CD4-positive, alpha-beta T cell treated with Interleukin-6 for 4 hours (primary cell): ENCODE measurements at places on chromosomes 13 and 19.

- DNase-seq: no peak
Measured at GRCh38 chr13:50543782-50544181, 299.7 kb downstream of the DLEU7 start.

DNA sequence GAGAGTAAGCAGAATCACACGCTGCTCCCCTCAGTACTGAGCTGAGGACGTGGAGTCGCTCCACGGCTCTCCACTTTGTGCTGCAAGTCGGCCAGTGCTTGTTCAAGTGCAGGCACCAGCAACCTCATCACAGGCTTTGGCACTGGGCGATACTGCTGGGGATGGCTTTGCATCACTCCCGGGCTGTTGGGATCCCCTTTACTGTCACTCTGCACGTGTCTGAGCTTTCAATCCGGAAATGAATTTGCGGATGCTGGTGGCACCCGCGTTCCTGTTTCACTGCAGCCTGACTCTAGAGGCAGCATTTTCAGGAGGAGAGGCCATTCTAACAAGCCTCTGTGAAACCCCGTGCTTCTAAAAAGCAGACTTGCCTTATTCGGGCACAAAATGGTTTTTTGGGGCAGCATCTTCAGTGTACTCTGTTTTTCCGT is 19.1 kb downstream of the SMARCA4 start:
- peak; percentile 33 for DNase-seq

- DNase-seq: no peak
Measured at GRCh38 chr13:76636829-76637228, 249.4 kb downstream of the KCTD12 start.

DNA sequence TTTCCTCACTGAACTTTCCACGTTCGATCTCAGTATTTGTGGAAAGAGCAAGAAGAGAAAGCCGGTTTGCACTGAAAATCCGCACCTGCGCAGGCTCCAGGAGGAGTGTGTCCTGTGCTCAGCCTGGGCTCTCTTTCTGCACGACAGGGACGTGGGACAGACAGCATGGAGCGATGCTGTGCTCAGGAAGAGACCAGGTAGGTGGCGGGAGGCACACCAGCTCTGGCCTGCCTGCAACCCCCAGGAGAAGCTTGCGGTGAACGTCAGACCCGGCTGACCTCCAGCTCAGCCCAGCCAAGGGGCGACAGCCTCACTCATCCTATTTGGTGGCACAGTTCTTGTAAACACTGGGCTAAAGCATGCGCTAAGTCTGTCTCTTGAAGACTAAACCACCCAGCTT is 35.9 kb downstream of the NAXD start:
- no peak for DNase-seq

DNA sequence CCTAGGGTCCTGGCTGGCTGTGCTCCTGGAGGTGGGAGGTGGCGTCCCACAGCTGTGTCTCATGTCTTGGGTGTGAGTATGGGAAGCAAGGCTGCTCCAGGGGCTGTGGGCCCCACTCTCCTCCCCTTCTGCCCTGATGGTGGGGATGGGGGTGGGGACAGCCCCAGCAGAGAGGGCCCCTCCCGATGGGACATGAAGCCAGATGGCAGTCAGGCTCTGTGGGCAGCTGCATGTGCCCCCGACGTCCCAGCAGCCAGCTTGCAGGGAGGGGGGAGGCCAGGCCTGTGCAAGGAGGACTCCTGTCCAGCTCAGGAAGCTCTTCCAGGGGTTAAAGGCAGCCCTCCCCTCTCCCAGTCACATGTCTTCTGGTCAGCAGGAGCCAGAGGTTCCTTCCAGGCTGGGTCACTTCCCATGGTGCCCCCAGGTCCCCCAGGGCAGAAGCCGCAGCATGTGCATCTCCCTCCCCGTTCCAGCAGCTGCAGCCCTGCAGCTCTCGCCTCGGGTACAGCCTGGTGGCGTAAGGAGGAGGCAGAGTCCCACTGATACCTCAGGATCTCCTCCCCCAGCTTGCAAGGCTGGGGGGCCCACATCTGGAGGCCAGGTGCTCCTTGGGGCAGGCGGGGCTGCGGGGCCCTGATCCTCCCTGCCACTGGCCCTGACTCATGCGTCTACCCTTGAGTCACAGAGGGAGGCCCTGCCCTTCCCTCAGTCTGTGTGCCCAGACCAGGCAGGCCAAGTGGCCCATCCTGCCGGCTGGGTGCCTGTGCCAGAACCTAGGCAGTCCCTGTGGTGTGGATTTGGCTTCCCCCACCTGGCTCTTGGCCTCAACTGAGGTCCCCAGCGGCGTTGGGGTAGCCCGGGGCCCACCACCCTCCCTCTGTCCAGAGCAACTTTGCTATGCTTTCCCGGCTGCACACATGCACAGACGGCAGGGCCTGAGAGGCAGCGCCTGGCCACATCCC is 13.0 kb downstream of the YIPF2 start:
- no peak for DNase-seq

DNA sequence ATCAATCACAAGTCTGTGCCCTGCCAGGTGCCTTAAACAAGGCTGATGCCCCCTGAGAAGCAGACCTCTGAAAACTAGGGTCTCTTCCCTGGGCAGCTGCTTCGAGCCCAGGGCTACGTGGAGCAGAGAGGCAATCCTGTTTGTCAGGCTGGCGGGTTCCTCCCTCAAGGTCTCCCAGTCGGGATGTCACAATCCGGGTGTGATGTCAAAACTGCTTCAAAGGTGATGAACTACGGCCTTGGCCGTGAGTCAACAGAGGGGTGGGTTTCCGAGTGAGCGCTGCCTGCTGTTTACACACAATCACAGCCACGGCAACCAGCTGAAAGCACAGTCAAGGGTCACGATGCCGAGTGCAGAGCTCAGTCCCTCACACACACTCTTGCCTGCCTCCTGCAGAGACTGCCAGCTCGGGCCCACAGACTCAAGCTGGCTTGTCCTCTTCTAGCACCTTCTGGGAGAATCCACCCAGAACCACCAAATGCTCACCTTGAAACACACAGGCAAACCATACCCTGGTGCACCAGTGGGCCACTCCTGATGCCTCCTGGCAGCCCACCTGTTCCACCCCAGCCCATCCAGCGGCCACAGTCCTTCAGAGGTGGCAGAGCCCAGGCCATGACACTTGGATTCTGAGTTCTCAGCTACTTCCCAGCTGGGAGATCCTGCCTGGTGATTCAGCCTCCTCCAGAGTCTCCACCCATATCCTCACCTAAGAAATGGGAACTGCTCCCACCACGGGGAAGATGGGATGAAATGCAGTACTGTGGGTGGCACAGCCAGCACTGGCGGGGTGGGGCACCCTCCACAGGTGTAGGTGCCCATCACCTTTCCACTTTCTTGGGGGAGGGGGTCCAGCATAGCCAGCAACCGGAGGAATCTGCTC is 6.8 kb downstream of the ELL start:
- DNase-seq: peak; percentile 56

- peak; percentile 34 for DNase-seq
Measured at GRCh38 chr13:75762076-75762937, 126.2 kb downstream of the LMO7 start.

DNA sequence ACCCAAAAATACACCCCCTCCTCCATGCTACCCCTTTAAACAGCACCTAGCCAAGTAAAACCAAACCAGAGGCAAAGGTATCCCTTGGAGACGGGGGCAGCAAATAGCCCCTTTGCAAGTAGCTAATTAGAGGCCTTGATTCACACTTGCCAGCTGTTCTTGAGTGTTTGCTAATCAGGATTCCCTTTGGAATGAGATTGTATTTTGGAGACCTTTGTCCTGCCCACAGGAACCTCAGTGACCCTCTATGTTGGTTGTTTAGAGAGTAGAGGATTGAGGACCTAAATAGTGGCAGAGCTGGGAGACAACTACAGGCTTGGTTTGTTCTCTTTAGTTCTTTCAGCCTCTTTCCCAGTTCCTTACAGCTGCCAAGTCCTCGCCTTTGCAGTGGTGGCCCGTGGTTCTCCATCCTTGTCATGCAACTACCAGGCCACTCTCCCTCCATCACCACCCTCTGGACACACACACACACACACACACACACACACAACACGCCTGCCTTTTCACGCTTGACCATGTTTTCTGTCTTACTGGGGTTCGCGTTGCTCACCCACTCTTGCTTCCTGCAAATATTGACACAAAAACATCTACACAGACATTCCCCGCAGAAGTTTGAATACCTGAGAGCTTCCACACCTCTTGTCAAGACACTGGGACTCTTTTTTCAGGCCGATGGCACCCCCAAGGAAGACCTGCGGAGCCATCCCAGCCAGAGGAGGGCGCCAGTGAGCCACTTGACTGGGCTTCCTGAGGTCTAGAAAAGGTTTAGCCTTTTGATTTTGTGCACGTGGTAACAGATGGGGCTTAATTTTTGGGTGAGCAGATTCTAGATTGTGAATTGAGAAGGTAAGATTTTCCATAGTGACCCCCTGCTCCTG is 80.0 kb upstream of the GPR183 start:
- peak; percentile 94 for DNase-seq

- no peak for DNase-seq
Measured at GRCh38 chr13:49633710-49634109, 5.4 kb downstream of the ARL11 start.

- peak; percentile 14 for DNase-seq
Measured at GRCh38 chr13:52405767-52406494, at the start of gene THSD1. TSS of gene THSD1 (minus strand) at chr13:52406172. CDS start at chr13:52402600, 3,572 bp downstream.

- no peak for DNase-seq
Measured at GRCh38 chr13:57813651-57814050, 182.1 kb downstream of the PCDH17 start.

- no peak for DNase-seq
Measured at GRCh38 chr13:109233293-109233692, 553.1 kb downstream of the IRS2 start.

DNA sequence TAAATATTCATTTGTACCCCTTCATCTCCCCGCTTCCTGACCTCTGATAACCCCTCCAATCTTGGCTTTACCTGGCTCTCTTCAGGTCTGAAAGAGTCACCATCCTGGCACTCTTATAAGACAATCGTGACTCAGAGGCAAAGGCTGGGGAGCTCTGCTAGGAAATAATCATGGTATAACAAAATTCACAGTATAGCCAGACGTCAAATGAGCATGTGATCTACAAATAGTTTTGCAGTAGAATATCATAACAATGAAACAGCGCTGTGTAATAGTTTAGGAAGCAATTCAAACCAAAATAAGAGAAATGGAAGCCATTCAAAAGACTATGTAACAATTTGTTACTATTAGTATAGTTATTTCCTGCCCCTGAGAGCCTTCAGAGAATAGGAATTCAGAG is 34.2 kb downstream of the RXFP2 start:
- DNase-seq: no peak
